Mesenchymal stem cell (in vitro differentiated cells and primary cell): ENCODE measurements at places on chromosomes 11 and 22.

- no peak for DNase-seq
Measured at GRCh38 chr11:33110083-33110482, 51.2 kb downstream of the CSTF3 start.

DNA sequence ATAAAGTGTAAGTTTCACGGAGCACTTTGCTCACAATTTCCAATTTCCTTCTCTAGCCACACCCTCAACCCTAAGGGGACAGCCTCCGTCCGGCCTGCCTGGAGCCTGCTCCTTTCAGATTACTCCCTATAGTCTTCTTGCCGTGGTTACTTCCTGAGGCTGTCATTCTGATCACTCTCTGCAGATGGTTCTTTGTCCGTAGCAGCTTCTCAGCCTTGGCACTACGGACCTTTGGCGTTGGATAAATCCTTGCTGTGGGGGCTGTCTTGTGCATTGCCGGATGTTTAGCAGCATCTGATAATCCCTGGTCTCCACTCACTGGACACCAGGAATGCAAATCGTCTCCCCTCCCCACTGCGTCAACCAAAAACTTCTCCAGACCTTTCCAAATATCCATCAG, 447.5 kb upstream of the KIRREL3 start:
- no peak for DNase-seq

DNA sequence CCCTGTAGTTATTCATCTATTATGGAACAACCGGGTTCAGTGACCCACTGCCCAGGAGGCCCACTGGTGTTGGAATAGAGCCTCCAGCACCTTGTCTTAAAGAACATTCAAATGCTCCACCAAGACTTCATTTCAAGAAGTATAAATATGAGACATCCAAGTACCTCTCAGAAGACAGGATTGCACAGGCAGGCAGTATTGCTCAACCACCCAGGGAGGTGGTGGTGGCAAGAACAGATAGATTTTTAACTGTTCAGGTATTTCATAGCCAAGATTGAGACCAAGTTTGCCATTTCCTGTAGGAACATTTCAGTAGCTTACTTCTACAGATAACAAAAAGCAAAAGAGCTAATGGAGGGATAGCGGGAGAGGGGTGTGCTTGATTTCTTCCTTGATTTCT, 78.7 kb downstream of the COMMD9 start:
- no peak for DNase-seq

DNA sequence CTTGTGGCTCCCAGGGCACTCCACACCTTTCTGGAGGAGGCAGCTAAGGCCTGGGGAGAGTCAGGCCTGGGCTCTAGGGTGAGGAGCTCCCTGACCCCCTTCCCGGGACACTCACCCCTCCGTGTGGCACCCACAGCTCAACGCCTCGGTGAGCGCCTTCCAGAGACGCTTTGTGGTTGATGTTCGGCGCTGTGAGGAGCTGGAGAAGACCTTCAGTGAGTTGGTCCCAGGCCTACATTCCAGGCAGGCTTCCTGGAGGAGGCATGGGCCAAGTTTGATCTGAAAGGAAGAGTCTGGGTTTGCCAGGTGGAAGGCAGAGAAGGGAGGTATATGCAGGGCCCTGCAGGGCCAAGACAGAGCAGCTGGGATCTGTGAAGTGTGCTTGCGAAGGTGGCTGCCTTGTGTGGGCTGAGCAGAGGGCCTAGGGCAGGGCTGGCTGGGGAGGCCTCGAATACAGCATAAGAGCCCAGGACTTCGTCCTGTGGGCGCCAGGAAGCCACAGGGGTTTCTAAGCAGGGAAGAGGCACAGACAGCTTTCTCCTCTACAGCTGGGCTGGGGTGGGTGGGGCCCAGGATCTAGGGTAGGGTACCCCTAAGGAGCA, 2.9 kb downstream of the TCIRG1 start:
- DNase-seq = no peak

DNA sequence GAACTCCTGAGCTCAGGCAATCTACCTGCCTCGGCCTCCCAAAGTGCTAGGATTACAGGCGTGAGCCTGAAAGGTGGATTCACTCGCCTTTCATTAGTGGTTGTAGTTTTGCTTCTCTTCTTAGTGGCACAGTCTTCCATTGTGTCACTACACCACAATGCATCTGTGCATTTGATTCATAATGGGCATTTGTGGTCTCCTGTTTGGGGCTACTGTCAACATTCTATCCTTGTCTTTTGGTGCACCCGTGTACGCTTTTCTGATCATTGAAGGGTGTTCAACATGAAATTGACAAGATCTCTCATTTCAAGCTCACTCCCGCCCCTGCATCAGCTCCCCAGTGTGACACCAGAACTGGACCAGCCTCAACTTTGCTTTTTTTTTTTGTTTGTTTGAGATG, 2.0 kb upstream of the SYT12 start:
- DNase-seq = no peak

GRCh38 chr11:80698637-80699036, 1257.8 kb upstream of the TENM4 start:
- DNase-seq = no peak

DNA sequence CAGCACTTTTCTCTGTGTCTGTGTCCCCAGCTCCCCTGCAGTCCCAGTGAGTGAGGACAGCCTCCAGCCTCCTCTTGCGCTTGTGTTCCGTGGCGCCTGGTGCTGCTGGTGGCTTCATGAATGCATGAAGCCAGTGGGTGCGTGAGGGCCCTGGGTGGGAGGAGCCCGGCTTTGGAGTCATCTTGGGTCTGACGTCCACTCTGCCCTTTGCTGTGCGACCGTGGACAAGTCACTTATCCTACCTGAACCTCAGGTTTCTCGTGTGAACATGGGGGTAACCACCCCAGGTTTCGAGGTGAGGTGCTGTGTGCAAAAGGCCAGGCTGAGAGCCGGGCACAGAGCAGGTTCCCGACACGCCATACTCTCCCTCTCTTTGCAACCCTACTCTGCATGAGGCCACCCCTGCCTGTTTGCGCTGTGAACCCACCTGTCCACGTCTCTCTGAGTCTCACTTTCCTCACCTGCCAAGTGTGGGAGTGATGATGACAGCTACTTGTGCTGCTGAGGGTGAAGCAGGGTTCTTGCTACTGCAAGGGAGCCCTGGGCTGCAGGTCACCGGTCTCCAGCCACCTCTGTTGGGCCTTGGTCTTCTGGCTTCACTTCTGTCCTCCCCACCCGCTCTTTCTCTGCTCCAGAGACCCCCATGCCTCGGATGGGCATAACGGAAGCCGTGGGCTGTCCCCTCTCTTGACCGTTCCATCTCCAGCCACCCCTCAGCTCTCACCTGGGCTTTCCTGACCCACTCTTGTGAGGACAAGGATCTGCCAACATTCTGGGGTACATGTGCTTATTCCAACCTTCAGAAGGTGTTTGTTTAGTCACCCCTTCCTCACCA, 537.6 kb downstream of the TBC1D22A start:
- DNase-seq = no peak

GRCh38 chr22:19984201-19984753, 32.3 kb downstream of the ARVCF start:
- DNase-seq = peak; percentile 78

GRCh38 chr11:83088965-83089364, 17.3 kb upstream of the RAB30 start:
- no peak for DNase-seq

DNA sequence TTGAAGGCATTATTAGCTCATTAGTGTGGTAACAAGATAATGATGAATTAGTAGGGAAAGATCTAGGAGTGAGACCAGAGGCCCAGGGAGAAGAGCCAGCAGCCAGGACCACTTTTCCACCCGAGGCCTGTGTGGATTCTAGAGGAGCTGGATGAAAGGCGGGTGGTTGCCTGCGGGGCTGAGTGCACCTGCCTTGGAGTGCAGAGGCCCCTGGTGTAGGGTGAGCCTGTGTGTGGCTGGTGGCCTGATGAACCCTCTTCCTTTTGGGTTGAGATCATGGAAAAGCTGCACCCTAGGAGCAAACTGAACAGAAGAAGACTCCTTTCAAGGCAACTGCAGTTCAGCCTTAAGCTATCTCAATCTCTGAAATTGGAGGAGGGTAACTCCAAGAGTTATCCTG, 5.9 kb upstream of the TP53AIP1 start:
- no peak for DNase-seq

- DNase-seq = peak; percentile 77
Measured at GRCh38 chr11:34654483-34655334, 33.8 kb downstream of the EHF start.

DNA sequence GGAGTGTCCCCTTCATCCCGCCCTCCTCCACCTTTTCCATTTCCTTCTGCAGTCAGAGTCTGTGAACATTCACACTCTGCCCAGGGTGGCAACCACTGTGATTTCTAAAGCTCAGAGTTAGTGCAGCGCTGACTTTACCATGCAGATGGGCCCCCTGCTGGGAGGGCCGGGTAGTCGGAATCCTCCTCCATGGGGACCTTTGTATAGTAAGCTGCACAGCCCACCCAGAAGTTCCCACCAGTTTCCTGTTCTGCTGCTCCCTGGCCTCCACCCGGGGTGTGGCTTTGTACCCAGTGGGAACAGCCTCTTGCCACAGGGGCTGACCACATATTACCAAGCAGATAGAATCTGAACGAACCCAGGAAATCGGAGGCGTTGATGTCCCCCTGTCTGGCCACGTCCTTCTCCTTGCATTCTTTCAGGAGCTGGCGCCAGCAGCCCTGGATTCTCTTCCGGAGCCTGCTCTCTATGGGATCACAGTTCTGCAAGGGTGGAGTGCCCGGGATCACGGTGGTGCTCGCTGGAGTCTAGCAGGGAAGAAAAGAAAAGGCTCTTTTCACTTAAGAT, 125.3 kb downstream of the MPPED1 start:
- no peak for DNase-seq

- DNase-seq = no peak
Measured at GRCh38 chr11:12505183-12505582, 127.8 kb downstream of the PARVA start.

DNA sequence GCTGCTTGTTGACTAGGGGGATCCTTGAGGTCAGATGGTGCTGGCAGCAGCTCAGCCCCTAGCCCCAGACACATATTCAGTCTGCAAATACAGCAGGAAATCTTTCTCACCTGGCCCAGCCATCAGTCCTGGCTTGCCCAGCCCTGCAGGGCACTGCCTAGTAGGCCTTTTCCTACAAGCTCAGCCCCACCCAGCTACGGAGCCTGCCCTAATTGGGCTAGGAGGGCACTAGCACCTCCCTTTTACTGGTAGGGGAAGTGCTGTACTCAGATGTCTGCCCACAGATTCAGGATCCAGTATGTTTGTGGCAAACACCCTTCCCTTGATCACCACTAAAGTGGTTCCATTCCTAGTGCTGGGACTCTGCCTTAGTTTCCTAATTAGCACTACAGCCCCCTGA, 257.1 kb upstream of the CADM1 start:
- DNase-seq = no peak

DNA sequence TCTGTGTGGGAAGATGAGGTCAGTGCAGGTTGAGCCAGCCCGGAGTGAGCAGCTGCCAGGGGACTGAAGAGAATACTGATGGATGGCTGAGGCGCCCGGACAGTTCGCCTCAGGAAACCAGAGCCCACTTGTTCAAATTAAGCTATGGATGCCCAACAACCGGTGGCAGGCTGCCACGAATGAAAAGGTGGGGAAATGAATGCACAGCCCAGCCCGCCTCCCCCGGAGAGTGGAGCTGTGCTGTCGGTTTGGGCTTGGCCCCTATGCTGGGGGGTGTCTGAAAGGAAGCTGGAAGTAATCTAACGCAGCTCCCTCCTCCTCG, 21.9 kb downstream of the HSPA8 start:
- no peak for DNase-seq

- DNase-seq = no peak
Measured at GRCh38 chr22:20761536-20761935, 12.4 kb upstream of the SERPIND1 start.

DNA sequence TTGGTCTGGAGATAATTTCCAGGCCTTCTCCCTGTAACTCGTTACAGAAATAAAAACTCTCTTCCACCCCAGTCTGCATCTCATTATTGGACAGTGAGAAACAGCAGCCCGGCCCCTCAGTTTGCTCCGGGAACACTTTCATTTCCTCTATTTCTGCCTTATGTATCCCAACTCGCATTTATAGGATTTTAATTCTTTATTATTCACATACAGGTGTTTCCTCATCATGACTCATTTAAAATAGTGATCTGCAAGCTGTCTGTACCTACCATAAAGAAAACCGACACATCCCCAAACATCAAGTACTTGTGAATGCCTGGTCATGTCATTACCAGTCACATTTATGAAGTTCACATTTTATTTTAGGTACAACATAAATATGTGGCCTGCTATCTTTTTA, 42.8 kb downstream of the PIWIL3 start:
- DNase-seq = no peak

- no peak for DNase-seq
Measured at GRCh38 chr11:59459916-59460315, 3.2 kb downstream of the OR4D6 start.

DNA sequence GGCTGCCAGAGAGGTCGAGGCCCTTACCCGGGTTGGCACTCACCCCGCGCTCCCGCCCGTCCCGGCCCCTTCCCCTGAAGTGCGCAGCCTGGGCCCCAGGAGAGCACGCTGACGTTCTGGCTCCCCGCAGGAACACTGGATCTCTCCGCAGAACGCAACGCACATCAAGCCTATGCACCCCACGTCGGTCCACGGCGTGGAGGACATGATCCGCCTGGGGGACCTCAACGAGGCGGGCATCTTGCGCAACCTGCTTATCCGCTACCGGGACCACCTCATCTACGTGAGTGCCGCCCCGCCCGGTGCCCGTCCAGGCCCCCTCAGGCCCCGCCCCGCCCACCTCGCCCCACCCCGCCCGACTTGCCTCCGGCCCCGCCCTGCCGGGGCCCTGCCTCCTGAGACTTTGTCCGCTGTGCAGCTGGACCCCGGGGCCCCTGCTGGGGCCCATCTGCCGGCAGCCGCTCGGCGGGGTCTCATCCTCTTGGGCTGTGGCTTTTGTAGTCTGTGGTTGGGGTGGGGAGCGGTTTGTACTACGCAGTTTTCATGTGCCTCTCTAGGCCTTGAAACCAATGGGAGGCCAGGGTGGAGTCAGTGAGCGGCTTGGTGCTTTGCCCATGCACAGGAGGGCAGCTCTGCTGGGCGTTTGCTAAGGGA, 19.7 kb downstream of the MYO7A start:
- DNase-seq = no peak

- DNase-seq = no peak
Measured at GRCh38 chr11:125479137-125479536, 16.9 kb downstream of the FEZ1 start.

DNA sequence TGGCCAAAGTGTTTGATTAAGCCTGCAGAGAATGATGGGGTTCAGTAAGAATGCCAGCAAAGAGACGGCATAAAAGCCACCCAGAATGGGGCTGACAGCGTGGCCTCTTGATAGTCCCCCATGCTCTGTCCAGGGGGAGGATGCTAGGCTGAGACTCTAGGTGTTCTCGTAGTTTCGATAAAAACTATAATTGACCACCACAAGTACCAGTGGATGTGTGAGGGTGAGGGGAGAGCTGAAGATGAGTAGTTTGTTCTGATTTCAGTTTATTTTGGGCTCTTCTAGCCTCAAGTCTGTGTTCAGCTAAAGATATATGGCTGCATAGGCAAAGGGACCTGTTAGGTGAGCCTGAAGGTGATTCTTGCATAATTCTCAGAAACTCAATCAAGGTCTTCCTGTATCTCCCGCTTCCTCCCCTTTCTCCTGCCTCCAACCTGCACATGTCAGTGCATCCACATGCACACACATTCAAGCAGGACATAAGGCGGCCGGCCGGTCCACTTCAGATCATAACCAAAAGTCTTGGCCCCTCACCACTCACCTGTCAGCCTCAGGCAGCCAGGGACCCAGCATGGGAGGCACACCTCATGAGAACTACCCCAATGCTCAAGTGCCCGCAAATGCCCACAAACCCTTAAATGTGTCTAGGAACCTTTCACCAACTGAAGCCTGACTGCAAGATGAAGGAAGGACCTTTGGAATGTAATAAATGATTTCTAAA, 31.2 kb downstream of the FLI1 start:
- DNase-seq = no peak
